ENCODE measurements at places on chromosomes 5 and 9. TPM values are rescaled to one million over a fixed set of nuclear protein-coding genes. Genes with fewer than 3 reads are reported as not detected.

DNA sequence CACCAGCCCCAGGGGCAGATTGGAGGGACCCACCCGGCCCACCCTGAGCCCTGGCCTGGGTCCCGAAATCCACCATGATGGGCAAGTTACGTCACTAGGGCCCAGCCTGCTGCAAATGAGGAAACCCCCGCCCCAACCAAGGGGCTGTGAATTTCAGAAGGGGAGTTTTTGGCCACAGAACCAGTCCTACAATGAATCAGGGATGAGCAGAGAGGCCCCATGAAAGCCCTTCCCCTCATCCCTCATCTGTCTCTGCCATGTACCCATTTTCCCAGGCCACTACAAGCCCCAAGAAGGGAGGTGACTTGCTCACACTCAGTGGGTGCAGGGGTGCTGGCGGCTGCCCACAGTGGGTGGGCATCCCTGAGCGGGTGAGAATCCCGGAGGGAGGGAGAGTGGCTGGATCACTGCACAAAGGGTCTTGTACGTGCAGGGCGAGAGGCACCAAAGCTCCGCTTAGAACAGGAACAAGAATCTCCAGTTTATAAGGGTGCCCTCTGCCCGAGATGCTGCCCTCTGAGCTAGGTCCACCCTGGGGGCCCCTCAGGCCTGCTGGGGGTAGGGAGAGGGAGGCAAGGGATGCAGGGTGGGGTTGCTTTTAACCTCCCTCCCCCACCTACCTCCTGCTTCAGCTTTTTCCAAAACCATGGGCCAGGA, 10.4 kb upstream of the TCF7 start:
- DNase-seq: no peak

GRCh38 chr5:159120446-159120845, 20.7 kb upstream of the EBF1 start:
- no peak for DNase-seq

DNA sequence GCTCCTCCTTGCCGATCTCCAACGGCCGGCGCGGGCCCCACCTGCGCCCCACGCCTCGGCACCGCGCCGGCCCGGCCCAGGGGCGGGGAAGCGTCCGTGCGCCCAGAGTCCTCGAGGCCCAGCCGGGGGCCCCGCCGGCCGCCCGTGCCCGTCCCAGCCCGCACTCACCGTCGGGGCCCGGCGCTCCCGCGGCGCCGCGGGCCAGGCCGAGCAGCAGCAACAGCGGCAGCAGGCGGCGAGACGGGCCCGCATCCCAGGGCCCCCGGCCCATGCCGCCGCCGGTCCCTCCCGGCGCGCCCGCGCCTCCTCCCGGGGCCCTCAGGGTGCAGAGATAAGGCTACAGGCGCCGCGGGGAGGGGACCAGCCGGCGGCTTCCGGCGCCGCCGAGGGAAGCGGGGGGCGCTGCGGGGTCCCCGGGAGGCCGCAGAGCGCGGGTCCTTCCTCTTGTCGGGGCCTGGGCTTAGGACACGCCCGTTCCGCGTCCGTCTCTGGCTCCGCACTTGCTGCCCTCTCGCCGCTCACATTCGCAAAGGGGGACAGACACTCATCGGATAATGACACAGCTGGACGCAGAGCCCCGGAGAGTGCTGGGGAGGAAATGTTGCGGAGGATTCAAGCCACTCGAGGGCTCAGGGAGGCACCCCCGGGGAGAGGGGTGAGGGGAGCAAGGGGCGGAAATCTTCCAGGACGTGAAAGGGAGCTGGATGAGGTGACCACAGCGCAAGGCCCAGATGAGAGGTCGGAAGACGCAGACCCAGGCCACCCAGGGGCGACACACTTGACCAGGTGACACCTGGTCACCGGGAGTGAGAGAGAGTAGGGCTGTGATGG, at the start of gene SUSD1:
SUSD1 (minus strand) TSS at position 333 of the 831 bp plus-strand sequence; CDS start at position 271, 62 bp downstream.
- DNase-seq: no peak

Gene TPD52L3
- not detected for total RNA-seq

Gene PCDHGA6
- total RNA-seq: not detected

DNA sequence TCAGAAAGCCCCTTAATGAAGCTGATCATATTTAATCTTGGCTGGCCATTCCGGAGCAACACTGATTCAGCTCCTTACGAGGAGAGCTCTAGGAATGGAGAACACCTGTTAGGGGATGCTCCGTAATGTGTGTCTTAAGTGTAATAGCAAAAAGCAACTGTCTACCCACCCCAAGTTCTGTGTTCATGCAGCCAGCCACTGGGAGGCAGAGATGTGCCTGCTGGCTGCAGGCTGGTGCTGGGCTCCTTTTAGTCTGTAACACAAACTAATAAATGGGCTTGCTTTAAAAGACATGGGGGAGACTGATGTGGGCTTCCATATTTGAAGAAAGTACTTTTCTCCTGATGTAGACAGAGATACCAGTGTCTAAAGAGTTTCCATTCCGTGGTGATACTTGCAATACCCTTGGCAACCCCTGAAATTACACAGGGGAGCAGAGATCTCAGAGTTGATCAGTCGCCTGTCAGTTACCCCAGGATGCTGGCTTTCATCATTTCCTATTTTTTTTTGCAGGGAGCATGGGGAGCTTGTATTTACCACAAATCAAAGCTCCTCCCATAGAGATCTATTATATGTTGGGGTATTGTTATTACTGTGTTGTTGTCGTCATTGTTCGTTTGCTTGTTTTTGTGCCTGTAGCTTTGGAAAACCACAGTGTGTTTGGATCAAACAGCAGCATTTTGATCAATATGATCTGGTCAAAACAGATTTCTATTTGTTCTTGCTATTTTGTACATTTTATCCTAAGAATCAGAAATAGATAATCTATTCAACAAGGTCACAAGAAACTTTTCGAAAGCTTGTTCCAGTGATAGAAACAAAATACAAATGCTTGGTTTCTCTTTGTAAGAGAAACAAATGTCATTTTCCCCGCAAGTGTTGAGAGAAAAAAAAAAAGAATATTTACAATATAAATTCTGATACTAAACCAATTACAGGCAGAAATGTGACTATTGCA, 65.8 kb downstream of the MTX3 start:
- no peak for DNase-seq

GRCh38 chr9:74726581-74726980, 161.1 kb downstream of the TRPM6 start:
- DNase-seq: no peak

- no peak for DNase-seq
Observed at GRCh38 chr5:158611581-158611980, 488.1 kb downstream of the EBF1 start.

Gene GMCL2
- 0.03 TPM for total RNA-seq

DNA sequence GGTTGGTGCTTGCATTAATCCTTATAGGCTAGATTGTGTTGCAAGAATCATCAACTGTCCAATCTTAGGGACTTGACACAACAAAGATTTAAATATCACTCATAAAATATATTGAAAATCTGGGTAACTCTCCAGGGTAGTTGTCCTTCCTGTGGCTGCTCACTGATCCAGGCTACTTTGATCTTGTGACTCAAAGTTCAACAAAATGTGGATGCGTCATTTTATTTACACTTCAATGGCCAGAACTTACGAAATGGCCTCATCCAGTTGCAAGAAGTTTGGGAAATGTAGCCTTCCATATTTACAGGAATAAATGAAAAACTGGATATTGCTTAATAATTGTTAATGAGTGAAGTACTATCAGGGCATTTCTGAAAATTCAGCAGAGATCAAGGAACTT, 235.5 kb upstream of the ACTBL2 start:
- no peak for DNase-seq

Gene RPL7A
- 3,218 TPM for total RNA-seq

- DNase-seq: peak; percentile 39
Observed at GRCh38 chr5:38555354-38556087, 925 bp downstream of the LIFR start.

Gene TAS2R1
- total RNA-seq: not detected

- DNase-seq: no peak
Observed at GRCh38 chr5:37849641-37850040, 9.8 kb upstream of the GDNF start.

GRCh38 chr9:93222890-93223259, 38.9 kb downstream of the WNK2 start:
- no peak for DNase-seq

DNA sequence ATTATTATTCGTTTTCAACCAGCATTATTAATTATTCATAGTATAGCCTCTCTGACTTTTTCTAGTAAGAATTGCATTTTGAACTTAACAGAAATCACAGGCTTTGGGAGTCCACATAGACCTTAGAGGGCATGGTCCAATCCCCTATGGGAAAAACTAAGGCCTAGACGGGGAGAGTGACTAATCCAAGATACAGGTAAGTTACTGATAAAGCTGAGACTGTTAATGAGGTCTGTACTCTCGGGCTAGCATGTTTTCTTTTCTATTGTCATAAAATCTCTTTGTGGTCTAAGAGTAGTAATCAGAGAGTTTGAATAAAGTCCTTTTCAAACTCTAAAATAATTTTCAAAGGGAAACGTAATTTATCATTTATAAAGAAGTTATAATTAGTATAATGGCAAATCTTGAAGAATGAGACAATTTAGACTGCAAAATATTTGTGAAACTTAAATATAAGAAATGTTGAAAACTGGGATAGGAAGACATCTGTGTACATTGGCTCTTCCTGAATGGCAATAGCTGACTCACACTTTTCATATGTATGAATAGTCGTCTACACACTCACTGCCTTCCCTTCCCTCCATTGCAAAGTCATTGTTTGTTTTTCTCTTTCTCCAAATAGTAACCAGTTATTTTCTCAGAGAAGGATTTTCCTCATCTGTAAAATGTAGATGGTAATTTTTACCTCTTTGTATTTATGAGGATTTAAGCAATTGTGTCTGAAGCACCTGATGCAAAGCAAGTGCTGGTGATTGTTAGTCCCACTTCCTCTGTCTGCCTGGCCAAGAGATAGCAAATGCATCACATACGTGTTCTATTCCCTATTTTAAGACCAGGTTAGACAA, 207.9 kb upstream of the CD180 start:
- DNase-seq: no peak

Gene PLCXD3
- total RNA-seq: not detected

DNA sequence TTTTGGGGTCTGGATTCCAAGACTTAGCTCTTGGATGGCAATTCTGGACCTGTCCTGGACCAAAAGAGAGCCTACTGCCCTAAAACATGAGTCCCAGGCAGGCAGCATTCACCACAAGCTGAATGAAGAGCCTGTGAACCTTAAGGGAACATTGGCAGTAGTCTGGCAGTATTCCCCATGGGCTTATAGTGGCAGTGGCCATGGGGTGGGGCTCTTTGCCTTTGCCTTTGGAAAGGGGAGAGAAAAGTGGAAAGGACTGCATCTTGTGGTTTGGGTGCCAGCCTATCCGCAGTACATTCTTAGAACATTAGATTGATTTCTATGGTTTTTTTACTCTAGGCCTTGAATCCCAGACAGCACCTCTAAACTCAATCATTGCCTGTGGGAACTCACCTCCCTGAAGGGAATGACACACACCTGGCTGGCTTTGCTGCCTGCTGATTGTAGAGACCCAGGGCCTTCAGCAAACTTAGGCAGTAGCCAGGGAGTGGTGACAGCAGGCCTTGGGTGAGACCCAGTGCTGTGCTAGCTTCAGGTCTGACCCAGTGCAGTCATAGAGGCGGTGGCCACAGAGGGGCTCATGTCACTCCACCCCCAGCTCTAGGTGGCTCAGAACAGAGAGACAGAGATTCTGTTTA, 216.3 kb downstream of the CETN3 start:
- DNase-seq: no peak

GRCh38 chr5:94161801-94162200, 420.4 kb upstream of the POU5F2 start:
- no peak for DNase-seq

Gene HTR4
- total RNA-seq: not detected

- DNase-seq: peak; percentile 75
Observed at GRCh38 chr9:109520475-109521132, 22.5 kb upstream of the PTPN3 start.

Gene IL4
- not detected for total RNA-seq

DNA sequence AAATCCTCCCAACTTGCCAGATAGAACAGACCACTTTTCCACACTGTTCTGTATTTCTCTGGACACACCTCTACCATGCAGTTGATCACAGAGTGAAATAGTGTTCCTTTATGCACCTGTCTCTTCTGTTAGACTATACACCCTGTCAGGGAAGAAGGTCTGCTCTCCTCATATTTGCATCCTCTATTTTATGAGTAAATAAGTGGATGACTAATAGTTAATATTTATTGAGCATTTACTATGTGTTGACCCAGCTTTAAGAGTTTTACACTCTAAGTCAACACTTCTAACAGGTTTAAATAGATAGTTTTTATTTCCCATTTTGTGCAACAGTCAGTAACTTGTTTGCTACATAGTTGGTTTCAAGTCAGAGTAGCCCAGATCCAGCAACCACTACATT, 452.8 kb upstream of the MPDZ start:
- DNase-seq: no peak

DNA sequence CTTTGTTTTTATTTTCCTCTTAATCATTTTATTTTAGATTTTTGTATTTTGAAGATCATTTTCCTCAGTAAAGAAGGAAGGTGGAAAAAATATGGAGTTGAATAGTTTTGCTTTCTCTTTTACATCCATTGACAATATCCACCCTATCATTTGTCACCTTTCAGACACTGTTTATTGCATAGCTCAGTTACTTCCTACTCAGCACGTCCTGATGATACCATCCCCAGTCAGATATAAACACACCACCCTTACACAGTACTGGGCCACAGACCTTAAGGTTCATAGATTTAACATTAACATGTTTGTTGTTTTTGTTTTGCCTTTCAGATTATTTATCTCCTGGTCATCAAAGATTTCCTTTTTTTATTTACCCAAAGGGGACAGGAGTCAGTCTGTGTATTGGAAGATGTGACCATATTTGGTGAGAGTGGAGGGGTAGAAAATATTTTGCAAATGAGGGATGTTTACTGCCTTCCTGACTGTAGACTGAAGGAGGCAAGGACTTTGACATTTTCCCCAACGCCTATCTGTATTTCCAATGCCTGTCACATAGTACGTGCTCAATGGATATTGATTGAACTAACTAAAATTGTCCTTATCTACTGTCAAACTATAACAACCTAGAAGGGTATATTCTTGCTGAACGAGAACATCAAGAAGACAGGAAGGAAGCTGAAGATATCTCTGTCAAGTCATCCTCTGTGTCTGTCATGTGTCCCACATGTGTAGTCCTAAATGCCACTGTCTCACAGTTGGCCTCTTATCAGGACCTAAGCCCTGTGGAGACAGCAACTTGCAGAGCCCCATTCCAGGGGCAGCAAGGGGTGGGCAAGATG, 15.6 kb downstream of the STX17 start:
- DNase-seq: no peak

Data from G401 (cell line).